ENCODE measurements at places on chromosomes 1 and 21. TPM values are rescaled to one million over a fixed set of nuclear protein-coding genes. Genes with fewer than 3 reads are reported as not detected.

- no peak overlapping the region for H3K4me3 ChIP-seq
- no peaks in the 10 kb centered on the region for H3K4me1 ChIP-seq
- H3K36me3 ChIP-seq: no peaks in the 10 kb centered on the region
- H3K27me3 ChIP-seq: no peaks in the 10 kb centered on the region
- DNase-seq: no peak
- H3K27ac ChIP-seq: no peak overlapping the region
These were observed 181.6 kb downstream of the RASAL2 start for GRCh38 chr1:178275553-178275952.

Gene CNTN2
- total RNA-seq: not detected

GRCh38 chr1:83802460-83803152 is 196.3 kb downstream of the TTLL7 start:
- H3K4me1 ChIP-seq: no peaks in the 10 kb centered on the region
- H3K27ac ChIP-seq: no peak overlapping the region
- H3K27me3 ChIP-seq: no peaks in the 10 kb centered on the region
- DNase-seq: no peak

Gene KCNA3
- 19.7 TPM for total RNA-seq

DNA sequence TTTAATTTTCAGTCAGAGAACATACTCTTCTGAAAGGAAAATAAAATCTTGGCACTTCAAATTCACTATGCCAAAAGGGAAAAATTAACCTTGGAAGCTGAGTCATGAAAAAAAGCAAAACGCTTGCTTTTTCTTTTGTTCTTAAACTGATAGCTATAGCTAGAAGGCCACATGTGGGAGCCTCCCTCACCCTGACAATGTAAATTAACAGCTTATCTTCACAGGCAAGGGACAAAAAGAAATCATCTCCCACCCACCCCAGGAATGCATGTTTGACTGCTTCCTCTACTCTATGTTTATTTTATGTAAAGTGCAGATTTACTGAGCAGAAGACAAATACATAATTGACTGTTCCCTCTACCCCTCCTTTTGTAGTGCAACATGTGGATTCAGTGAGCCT is 38.0 kb downstream of the EBNA1BP2 start:
- H3K27me3 ChIP-seq: no peaks in the 10 kb centered on the region
- H3K4me1 ChIP-seq: no peaks in the 10 kb centered on the region
- H3K27ac ChIP-seq: no peak overlapping the region
- H3K4me3 ChIP-seq: no peak overlapping the region

- no peaks in the 10 kb centered on the region for H3K4me1 ChIP-seq
- no peak overlapping the region for H3K27ac ChIP-seq
- no peaks in the 10 kb centered on the region for H3K36me3 ChIP-seq
These were observed 113.0 kb downstream of the TSEN15 start for GRCh38 chr1:184164536-184164935.

Gene HSD3B2
- not detected for total RNA-seq

- DNase-seq: no peak
- H3K27ac ChIP-seq: no peak overlapping the region
- H3K4me3 ChIP-seq: no peak overlapping the region
- no peaks in the 10 kb centered on the region for H3K36me3 ChIP-seq
- H3K27me3 ChIP-seq: no peaks in the 10 kb centered on the region
These were observed 499.2 kb downstream of the SETD4 start for GRCh38 chr21:35561116-35561515.

DNA sequence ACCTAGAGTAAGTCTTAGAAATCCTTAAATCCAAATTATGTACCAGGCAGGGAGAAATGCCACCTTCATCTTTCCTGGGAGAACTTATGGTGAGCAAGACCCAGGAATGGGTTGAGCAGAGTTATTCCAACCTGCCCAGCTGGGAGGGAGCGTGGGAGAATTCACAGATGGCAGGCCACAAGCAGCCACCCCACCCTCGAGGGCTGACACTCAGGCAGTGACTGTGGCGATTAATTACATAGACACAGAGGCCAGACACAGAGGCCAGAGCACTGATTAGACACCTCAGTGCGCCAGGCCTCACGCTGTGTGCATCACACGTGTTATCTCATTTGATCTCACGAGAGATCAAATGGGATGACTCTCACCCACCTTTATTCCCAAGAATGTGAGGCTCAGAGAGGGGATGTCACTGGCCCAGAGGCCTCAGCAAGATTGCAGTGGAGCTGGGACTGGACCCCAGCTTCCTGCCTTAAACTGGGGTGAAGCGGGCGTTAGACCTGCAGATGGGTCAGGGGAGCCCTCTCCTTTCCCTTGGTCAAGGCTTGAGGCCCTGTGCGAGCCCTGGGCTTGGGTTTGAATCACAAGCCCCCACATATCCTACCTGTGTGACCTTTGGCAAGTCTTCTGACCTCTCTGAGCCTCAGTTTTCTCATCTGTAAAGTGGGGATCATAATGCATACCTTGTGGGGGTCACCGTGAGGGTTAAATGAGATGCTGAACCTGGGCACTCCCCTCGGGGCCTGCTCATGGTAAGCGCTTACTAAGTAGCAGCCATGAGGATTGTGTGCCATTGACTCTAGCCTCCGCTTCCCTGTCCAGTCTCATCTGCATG is 28.8 kb upstream of the PADI4 start:
- H3K27me3 ChIP-seq: no peaks in the 10 kb centered on the region
- H3K36me3 ChIP-seq: no peaks in the 10 kb centered on the region
- H3K27ac ChIP-seq: no peak overlapping the region
- DNase-seq: no peak

GRCh38 chr1:194734970-194735369 is 1548.6 kb upstream of the B3GALT2 start:
- DNase-seq: no peak
- H3K27ac ChIP-seq: no peak overlapping the region
- H3K4me1 ChIP-seq: no peaks in the 10 kb centered on the region
- H3K27me3 ChIP-seq: no peaks in the 10 kb centered on the region
- no peaks in the 10 kb centered on the region for H3K36me3 ChIP-seq
- H3K4me3 ChIP-seq: no peak overlapping the region

GRCh38 chr1:26493267-26493666 is 21.0 kb downstream of the HMGN2 start:
- no peaks in the 10 kb centered on the region for H3K36me3 ChIP-seq
- H3K27me3 ChIP-seq: no peaks in the 10 kb centered on the region
- H3K4me3 ChIP-seq: no peak overlapping the region
- H3K4me1 ChIP-seq: no peaks in the 10 kb centered on the region
- no peak for DNase-seq

- H3K27ac ChIP-seq: peak overlapping the region; percentile 95
- H3K36me3 ChIP-seq: no peaks in the 10 kb centered on the region
- H3K27me3 ChIP-seq: peaks cover 10% of the 10 kb centered on the region
- H3K4me1 ChIP-seq: no peaks in the 10 kb centered on the region
- peak overlapping the region; percentile 40 for H3K4me3 ChIP-seq
These were observed 384.6 kb downstream of the RRAGC start for GRCh38 chr1:38474738-38475623.

GRCh38 chr1:61162520-61163258 is 80.3 kb downstream of the NFIA start:
- DNase-seq: no peak
- H3K4me3 ChIP-seq: no peak overlapping the region
- no peaks in the 10 kb centered on the region for H3K27me3 ChIP-seq
- H3K36me3 ChIP-seq: no peaks in the 10 kb centered on the region
- no peak overlapping the region for H3K27ac ChIP-seq
- no peaks in the 10 kb centered on the region for H3K4me1 ChIP-seq

GRCh38 chr1:94819945-94820746 is at the start of gene SLC44A3:
SLC44A3 (plus strand) TSS chr1:94820357; CDS start chr1:94820452, 95 bp downstream.
- H3K4me3 ChIP-seq: peak within 1 kb of the TSS; percentile 6
- H3K27me3 ChIP-seq: peaks cover 29% of the 10 kb centered on the region
- H3K4me1 ChIP-seq: peaks cover 10% of the 10 kb centered on the region
- peak; percentile 17 for DNase-seq

Gene FCER1G
- total RNA-seq: 281 TPM

Gene IBA57
- 13.3 TPM for total RNA-seq

Gene KLHDC9
- 0.49 TPM for total RNA-seq

Data from natural killer cell (primary cell).